ENCODE measurements at places on chromosomes 6 and 20.
A peak's percentile ranks its signal among the peaks of the same experiment; 100 is the strongest.

DNA sequence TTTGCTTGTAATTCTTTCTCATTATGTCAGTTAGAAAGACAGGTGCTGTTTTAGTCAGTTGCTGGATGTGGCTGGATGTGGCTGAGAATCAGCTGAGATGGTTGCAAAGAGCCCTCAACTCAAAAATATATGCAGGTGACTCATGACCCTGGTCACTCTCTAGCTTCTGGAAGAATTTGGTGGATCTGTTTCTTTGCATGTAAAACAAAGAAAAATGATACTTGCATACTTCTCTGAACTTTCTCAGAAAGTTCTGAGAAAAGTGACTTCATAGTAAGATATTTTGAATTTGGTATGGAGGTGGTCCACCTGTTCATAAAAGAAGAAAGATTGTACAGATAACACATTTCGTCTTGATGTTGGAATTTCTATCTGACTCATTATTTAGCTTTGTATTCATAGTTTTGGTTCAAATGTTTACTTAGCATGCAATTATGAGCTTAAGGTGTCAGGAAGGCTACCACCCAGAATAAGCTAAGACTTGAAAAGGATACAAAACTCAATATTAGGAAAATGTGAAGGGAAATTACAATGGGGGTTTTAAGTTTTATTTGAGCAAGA is 163.2 kb upstream of the OLIG3 start:
- H3K4me1 ChIP-seq = no peaks in the 10 kb centered on the region
- H3K36me3 ChIP-seq = no peaks in the 10 kb centered on the region
- DNase-seq = no peak
- H3K4me3 ChIP-seq = no peak overlapping the region

GRCh38 chr20:3972161-3972560 is 43.2 kb downstream of the RNF24 start:
- H3K4me1 ChIP-seq = no peaks in the 10 kb centered on the region
- no peak overlapping the region for H3K4me3 ChIP-seq
- H3K27me3 ChIP-seq = no peaks in the 10 kb centered on the region
- no peak overlapping the region for H3K27ac ChIP-seq

GRCh38 chr20:41180599-41181333 is 43.4 kb downstream of the PLCG1 start:
- peak; percentile 41 for DNase-seq
- no peak overlapping the region for H3K4me3 ChIP-seq
- H3K27ac ChIP-seq = peak overlapping the region; percentile 15
- no peaks in the 10 kb centered on the region for H3K27me3 ChIP-seq
- H3K4me1 ChIP-seq = peaks cover 22% of the 10 kb centered on the region

- peak overlapping the region; percentile 91 for H3K4me3 ChIP-seq
- no peaks in the 10 kb centered on the region for H3K27me3 ChIP-seq
- DNase-seq = peak; percentile 50
- H3K27ac ChIP-seq = peak overlapping the region; percentile 97
Measured at GRCh38 chr6:119348096-119348747, 1.3 kb downstream of the MAN1A1 start.

DNA sequence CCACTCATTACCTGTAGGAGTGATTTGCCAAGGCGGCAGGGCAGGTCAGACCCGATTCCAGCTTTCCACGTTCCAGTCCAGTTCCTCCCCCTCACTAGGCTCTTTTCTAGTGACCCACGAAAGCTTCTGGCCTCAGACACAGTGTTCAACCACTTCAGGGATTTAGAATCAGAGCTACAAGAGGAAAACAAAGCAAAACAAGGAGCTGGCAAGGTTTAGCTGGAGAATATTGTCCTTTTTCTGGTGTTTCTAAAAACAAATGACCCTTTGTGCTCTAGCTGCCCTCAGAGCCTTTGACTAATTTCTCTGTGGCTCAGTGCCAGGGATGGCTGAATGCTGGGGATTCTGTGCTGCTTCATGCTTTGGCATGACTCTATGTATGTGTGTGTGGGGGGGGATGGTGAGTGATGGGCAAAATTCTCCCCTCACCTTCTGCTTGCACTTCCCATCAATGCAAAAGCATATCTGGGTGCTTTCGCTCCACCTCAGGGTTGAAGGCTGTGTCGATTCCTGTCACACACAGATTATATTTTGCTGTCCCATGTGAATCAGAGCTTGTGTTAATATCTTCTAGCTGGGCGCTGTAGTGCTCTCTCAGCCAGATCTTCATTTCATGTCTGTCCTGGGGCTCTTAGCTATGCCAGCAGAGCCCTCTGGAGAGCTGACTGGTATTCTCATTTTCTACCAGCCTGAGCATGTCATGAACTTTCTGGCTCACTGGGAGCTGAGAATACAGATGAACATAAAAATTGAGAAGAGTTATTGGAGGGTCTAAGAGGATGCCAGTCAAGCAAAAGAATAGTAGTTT is 19.3 kb upstream of the NEDD9 start:
- H3K27me3 ChIP-seq = no peaks in the 10 kb centered on the region
- DNase-seq = no peak
- H3K27ac ChIP-seq = peak overlapping the region; percentile 67
- no peaks in the 10 kb centered on the region for H3K36me3 ChIP-seq

DNA sequence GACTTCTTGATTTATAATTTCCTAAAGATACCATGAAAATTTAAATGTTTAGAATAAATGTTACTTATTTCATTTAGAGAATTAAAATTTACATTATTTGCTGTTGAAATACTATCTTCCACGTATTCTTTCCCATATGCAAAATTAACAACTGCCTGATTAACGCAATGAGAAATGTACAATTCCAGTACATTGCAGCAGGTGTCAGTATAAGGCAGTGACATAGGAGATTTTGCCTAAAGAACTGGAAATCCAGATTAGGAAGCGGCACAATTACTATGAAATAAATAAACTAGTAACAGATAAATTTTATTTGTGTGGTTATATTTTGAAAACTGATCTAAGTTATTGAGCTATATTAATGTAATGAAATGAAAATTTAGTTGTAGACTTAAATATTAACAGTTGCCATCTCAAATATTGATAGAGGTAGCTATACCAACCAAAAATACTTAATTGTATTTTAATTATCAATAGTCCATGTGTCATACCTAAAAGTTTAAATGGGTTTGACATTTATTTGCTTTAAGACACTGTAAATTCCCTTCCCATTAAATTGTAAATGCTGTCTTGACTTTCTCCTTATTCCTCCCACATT is 300.2 kb downstream of the UTRN start:
- peaks cover 7% of the 10 kb centered on the region for H3K36me3 ChIP-seq
- no peak for DNase-seq
- H3K4me3 ChIP-seq = no peak overlapping the region
- no peaks in the 10 kb centered on the region for H3K27me3 ChIP-seq

- no peaks in the 10 kb centered on the region for H3K4me1 ChIP-seq
- no peaks in the 10 kb centered on the region for H3K27me3 ChIP-seq
- H3K4me3 ChIP-seq = no peak overlapping the region
- H3K36me3 ChIP-seq = no peaks in the 10 kb centered on the region
- no peak for DNase-seq
Measured at GRCh38 chr20:24160563-24161281, 172.1 kb upstream of the GGTLC1 start.

DNA sequence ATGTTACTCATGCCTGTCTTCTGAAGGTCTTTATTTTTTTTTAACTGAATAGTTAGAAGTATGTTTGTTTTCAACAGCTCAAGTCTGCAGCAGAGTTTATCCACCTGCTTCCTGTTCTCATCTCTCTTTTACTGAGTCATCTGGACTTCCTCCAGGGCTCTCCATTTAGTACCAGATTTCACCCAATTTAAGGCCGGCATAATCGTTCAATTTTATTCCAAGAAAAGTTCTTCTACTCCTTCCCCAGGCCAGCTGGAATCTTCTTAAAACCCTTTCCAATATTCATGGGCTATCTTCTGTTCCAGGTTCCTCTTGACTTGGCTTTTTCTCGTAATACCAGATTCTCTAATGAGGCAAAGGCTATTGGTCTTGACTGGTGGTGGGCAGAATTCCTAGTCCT is 79.0 kb upstream of the LAMA2 start:
- no peak overlapping the region for H3K4me3 ChIP-seq
- H3K27ac ChIP-seq = no peak overlapping the region
- no peaks in the 10 kb centered on the region for H3K36me3 ChIP-seq
- DNase-seq = no peak

DNA sequence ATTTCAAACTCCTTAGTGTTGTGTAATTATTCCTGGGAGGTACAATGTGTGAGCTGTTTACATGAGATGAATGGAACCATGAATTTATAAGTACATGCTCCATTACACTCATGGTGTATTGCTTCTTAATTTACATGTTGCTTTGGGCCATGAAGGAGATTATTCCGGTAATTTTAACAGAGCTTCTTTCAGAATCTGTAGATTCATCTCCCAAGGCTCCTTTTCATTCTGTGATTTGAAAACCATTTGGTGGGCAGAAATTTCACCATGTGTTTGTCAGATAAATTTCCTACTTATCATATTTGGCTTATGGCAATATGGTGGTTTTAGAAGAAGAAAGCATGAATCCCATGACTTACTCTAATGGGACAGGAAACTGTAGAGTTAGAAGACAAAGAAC is 421.6 kb upstream of the EYS start:
- H3K4me1 ChIP-seq = no peaks in the 10 kb centered on the region
- H3K4me3 ChIP-seq = no peak overlapping the region
- DNase-seq = no peak
- no peak overlapping the region for H3K27ac ChIP-seq

DNA sequence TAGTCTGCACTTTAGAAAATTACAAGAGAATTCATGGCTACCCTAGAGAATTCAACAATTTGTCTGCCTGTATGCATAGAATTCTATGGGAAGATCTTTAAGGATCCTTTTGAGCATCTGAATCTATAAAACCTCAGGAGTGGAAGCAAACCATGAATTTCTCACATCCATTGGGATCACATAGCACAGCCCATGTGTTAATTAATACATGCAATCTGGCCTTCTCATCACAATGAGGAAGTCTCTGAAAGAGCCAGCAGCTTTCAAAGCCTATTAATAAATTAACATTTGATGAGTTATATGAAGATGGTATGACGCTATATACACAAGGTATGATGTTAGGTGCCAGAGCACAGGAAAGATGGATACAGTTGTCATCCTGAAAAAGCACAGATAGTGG is 24.7 kb downstream of the NDUFAF4 start:
- H3K27me3 ChIP-seq = no peaks in the 10 kb centered on the region
- H3K27ac ChIP-seq = no peak overlapping the region
- H3K4me1 ChIP-seq = no peaks in the 10 kb centered on the region
- no peaks in the 10 kb centered on the region for H3K36me3 ChIP-seq
- no peak for DNase-seq

- no peak for DNase-seq
- H3K27me3 ChIP-seq = no peaks in the 10 kb centered on the region
- no peak overlapping the region for H3K4me3 ChIP-seq
Measured at GRCh38 chr20:11001764-11002540, 328.2 kb upstream of the JAG1 start.

DNA sequence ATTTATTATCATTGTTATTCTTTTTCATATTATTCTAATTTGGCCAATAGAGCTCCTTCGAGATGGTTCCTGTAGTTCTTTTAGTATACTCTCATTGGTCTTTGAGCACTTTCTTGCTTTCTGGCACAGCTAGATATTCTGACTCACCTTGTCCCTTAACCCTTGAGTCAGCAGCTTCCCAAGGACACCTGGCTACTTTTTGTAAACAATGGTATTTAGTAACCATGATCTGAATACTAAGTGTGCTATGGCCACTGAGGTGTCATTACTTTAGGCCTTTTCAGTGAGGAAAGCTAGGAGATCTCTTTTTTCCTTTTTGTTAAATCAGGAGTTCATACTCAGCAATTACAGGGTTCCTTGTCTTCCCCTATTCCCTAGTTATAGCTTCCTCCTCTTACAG is 126.5 kb upstream of the CITED2 start:
- H3K4me3 ChIP-seq = no peak overlapping the region
- H3K27ac ChIP-seq = no peak overlapping the region
- H3K36me3 ChIP-seq = no peaks in the 10 kb centered on the region
- H3K4me1 ChIP-seq = no peaks in the 10 kb centered on the region

- H3K4me1 ChIP-seq = no peaks in the 10 kb centered on the region
- no peak for DNase-seq
- no peak overlapping the region for H3K4me3 ChIP-seq
- H3K36me3 ChIP-seq = no peaks in the 10 kb centered on the region
Measured at GRCh38 chr6:87897663-87898062, 150.0 kb upstream of the SPACA1 start.

DNA sequence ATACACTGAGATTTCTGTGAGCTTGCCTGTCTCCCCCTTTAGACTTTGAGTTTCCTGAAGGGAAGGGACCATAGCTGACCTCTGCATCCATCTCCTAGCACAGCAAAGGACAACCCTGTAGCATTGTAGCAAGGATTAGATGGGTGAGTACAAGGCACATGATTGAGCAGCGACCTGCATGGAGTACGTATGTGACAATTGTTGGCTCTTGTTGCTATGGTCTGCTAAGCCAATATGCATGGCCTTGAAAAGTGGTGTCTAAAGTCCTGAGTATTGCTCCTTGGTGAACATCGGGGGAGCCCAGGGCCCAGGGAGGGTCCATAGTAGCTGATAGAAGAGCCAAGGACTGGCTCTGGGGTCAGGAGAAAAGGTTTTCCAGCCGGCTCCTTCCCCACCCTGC is 365.0 kb upstream of the CHD6 start:
- no peaks in the 10 kb centered on the region for H3K36me3 ChIP-seq
- no peaks in the 10 kb centered on the region for H3K4me1 ChIP-seq
- H3K27me3 ChIP-seq = no peaks in the 10 kb centered on the region
- DNase-seq = no peak
- no peak overlapping the region for H3K27ac ChIP-seq
- H3K4me3 ChIP-seq = no peak overlapping the region

- no peaks in the 10 kb centered on the region for H3K4me1 ChIP-seq
- DNase-seq = no peak
- no peak overlapping the region for H3K27ac ChIP-seq
Measured at GRCh38 chr20:35111141-35111888, 18.7 kb upstream of the TRPC4AP start.

DNA sequence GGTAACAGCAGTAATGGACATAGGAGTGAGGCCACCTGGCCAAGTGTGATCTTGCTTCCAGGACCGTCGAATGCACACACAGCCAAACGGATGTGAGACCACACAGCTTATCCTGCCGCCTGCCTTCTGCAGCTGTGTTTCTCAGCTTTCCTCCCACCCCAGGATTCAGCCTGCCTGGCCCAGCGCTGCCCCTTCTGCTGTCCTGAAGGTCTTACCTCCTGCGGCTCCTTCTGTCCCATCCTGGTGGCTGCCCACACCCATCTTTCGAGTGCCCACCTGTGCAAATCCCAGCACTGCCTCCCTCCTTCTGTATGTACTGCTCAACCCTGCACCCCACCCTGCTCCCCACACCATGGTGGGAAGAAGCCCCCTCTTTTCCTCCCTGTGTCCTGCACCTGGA is 49.4 kb upstream of the DACT2 start:
- H3K27me3 ChIP-seq = peaks cover 30% of the 10 kb centered on the region
- no peak for DNase-seq
- H3K27ac ChIP-seq = no peak overlapping the region
- no peak overlapping the region for H3K4me3 ChIP-seq
- no peaks in the 10 kb centered on the region for H3K36me3 ChIP-seq
